ENCODE measurements at places on chromosomes 1 and 21.

GRCh38 chr1:2044510-2045319 is 5.5 kb upstream of the PRKCZ start:
- DNase-seq: peak; percentile 60

DNA sequence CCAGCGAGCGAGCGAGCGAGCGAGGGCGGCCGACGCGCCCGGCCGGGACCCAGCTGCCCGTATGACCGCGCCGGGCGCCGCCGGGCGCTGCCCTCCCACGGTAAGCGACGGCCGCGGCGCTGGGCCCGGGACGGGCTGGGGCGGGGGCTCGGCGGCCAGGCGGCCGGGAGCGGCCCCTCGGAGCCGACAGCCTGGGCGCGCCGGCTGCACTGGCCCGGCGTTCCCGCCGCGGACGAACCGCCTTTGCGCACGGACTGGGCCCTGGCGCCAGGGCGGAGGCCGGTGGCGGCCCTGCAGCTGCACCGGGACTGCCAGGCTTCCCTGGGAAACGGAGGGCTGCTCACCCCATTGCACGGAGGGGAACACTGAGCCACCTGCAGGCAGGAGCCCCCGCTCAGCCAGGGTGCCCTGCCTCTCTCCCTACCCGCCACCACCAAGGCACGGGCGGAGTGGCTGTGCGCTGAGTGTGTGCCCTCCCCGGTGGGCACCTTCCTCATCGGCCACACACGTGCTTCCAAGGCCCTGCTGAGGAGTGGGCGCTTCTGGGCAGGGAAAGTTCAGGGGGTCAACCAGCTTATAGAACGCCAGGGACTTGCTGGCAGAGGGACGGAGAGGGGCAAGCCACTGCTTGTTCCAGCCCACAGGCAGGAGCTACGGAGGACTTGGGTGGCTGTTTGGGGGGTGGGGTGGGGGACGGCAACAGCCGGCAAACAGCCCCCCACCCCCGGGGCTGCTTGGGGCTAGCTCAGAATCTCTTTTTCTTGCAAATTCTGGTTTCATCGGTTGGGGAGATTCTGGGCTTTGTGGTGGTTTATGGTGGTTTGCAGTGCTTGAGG is 532 bp downstream of the CSF1 start:
- no peak for DNase-seq

GRCh38 chr1:21020151-21020550 is 156.5 kb downstream of the EIF4G3 start:
- DNase-seq: no peak

GRCh38 chr1:19858893-19859292 is 23.3 kb upstream of the OTUD3 start:
- no peak for DNase-seq

GRCh38 chr1:70934194-70934961 is 113.2 kb downstream of the PTGER3 start:
- no peak for DNase-seq

- DNase-seq: no peak
Observed at GRCh38 chr1:4127592-4128140, 227.6 kb upstream of the C1orf174 start.

DNA sequence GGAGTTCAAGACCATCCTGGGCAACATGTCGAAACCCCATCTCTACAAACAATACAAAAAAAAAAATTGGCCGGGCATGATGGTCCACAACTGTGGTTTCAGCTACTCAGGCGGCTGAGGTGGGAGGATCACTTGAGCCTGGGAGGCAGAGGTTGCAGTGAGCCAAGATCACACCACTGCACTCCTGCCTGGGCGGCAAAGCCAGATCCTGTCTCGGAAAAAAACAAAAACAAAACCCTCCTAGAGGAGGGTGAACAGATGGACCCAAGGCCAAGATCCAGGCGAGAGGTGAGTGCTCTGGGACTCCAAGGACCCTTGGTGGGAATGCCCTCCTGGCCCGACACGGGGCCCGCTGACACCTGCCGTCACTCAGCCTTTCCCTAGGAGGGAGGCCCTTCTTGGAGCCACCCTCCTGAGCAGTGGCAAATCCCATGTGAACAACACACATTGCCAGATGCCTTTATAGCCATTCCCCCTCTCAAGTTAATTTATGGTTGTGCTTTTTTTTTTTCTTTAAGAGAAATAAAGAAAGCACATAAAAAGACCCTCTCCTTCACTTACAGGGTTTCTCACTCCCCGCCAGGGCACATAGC is 380 bp downstream of the TFF2 start:
- DNase-seq: no peak

- no peak for DNase-seq
Observed at GRCh38 chr1:17207046-17207445, 2.1 kb downstream of the PADI1 start.

DNA sequence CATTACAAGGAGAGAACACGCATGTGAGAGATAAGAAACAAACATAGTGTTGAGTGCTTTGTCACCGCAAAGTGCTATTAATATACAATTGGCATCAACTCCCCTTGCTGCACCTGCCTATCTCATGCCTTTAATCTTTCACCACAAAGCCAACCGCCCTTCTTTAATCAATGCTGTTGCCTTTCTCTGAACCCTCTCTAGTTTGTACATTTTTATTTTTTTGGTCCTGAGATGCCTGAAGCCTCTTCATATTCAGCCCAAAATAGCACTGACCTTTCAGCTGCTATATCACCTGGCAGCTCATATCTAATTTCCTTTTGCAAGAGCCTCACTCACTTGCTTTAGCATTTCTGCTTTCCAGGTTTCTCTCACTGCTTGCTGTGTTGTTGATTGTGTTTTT is 504.7 kb downstream of the NUF2 start:
- no peak for DNase-seq

DNA sequence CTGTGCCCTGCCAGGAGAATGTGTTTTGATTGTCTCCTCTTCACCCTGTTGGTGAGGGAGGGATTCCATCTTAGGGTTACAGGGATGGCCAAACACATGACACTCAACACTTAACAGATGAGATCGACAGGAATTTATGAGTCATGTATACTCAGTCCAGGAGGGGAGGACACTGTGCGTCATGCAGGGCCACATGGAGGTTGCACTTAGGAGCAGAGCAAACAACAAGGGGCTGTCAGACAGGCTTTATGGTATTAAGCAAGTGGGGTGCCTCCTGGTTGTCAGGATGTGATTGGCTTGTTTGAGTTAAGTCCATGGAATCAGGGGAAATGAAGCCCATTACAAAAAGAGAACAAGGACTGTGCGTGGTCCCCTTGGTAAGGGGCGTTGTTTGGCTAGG is 26.9 kb downstream of the EDARADD start:
- no peak for DNase-seq

- no peak for DNase-seq
Observed at GRCh38 chr1:195663549-195664280, 944.5 kb downstream of the KCNT2 start.

GRCh38 chr1:41714638-41715389 is 203.9 kb downstream of the HIVEP3 start:
- DNase-seq: no peak

DNA sequence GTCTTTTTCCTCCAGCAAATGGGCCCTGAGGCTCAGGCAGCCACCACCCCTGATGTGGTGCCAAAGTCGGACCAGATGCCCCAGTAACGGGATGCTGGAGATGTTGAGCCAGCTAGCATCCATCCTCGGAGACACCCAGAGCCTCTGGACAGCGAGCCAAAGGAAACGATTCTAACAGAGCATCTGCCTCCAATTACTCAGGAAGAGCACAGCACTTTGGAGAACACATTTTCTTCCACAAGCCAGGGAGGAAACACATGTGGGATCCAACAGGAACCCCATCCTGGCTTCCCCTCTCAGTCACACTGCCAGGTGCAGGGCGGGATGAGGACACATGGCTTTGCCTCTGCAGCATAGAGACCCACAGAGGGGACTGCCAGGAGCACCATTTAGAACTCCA is 44.9 kb downstream of the C1orf198 start:
- DNase-seq: peak; percentile 35

DNA sequence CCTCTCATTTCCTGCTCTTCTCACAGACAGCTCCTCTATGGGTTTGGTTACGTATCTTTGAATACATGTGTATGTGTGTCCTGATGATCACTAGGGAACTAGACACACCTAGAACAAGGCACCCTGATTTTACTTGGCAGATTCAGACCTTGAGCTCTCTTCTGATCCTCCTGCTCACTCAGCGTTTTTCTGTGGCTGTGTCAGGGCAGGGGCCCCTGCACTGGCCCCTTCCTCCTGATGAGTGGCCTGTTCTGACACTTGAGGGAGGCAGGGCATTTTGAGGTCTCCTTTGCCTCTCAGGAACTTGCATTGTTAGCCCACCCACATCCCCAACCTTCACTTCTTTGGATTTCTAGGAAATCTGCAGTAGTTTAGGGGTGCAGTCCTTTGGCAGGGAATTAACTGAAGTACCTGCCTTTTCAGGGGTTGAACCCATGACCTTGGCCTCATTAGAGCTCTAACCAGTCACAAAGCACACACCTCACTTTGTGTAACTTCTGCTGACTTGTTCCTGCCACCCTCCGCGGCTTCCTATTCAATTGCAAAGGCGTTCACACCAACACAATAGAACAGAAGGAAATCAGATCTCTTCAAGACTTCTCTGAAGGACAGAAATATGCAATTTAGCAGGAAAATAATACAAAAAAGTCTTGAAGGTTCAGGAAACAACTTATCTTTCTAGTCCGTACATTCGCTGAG is 8.8 kb downstream of the SMYD2 start:
- DNase-seq: no peak

GRCh38 chr1:113088972-113089371 is 16.0 kb downstream of the LRIG2 start:
- DNase-seq: peak; percentile 16

DNA sequence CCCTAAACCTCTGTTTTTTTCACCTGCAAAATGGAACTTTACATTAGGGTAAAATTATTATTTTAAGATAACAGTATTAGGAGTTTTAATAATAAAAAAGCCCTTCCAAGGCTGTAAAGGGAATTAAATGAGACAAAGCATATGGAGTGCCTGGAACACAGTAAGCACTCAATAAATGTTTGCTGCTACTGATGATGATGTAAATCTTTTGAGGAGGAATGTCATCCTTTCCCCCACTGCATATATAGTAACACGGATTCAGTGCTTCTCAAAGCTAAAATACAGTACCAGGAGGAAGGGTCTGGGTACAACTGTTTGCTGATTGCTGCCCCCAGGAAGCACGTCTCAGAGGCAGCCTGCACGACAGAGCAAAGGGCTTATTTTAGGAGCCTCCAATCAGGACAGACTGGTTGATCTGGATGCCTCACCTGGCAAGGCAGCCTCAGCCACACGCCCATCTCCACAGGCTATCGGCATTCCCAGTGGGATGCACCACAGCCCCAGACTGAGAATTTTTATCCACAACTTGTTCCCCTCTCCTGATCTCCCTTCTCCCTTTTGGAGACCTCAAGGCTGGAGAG is 64.4 kb downstream of the GADD45A start:
- no peak for DNase-seq

DNA sequence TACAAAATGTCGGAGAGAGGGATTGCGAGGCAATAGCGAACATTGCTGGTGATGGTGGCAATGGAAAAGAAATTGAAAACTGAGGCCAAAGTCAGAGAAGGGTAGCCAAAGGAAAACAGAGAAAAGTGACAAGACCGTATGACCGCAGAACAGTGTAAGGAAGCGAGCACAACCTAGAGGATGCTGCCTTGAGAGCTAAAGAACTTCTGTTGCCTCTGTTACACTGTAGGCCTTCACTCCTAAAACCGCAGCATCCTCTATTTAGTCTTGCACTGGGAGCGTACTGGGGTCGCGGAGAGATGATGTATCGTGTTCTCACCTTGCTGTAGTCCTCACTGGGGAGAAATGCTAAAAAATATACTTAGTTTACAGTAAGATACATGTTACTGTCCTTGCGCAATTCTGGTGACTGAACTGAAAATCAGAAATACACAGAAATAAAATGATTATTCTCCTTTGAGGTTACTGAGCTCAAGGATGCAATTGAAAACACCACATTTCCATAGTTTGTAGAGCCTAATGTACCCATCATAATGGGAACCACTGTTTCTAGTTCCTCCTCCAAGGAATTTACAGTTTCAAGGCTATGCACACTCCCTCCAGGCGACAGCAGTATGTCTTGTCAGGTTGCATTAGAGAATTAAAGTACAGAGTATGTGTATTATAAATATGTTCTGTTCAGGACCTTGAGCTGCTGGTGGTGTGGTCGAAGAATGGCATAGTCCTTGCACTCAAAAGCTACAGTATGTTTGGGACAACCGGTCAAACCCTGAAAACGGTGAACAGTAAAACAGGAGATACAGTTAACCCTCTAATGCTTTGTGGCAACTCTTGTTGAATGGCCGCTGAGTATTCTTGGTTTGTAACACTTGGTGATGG is 1.3 kb downstream of the NEK7 start:
- DNase-seq: peak; percentile 29

DNA sequence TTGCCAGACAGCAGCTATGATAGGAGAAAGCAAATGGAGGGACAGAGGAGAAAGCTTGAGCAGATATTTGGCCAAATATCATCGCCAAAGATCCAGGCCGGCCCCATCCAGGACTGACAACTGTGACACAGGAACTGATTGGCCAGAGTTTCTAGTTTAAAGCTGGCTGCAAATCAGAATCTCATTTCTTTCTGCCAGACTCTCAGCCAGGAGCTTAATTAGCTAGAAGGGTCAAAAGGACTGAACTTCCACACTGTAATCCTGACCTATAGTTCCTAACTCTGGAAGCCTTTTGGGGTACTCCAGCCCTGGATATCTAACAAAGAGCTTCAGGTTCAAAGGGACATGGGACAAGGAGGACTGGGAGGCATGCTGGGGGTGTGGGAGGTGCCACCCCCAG is 106.7 kb upstream of the GNG12 start:
- DNase-seq: no peak

DNA sequence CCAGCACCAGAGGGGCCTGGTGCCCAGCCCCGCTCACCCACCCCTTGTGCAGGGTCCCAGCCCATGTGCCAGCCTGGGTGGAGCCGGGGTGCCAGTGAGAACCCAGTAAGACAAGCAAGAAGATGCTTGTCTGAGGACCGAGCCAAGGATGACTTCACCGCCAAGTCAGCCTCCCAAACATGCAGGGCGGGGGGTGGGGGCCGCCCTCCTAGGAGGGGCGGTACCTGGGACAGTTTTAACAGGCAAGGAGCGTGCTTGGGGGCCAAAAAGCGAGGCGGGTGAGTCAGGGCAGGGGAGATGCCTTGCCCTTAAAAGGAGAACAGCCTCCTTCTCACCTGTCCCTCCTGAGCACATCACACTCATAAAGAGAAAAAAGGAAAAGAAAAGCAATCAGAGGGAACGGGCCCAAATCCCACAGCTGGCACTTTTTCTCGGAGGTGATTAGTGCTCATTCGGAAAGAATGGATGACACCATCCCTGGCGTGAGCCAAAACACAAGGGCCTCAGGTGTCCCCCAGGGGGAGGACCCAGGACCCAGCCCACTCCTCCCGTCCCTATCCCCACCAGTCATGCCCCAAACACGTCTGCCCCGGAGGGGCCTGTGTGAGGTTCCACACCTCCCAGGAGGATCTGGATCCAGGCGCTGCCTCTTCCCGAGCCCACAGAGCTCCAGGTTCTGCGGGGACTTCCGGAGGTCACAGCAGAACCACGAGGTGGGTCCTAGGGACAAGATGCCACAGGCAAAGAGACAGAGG is 77.6 kb upstream of the IFFO2 start:
- DNase-seq: no peak

GRCh38 chr1:182890927-182891610 is 51.9 kb downstream of the DHX9 start:
- no peak for DNase-seq

- no peak for DNase-seq
Observed at GRCh38 chr1:154786804-154787570, 83.1 kb downstream of the KCNN3 start.

Measured in nucleus accumbens (tissue), 56 donors.